CMK (cell line): ENCODE measurements at places on chromosomes 7 and 10.

DNA sequence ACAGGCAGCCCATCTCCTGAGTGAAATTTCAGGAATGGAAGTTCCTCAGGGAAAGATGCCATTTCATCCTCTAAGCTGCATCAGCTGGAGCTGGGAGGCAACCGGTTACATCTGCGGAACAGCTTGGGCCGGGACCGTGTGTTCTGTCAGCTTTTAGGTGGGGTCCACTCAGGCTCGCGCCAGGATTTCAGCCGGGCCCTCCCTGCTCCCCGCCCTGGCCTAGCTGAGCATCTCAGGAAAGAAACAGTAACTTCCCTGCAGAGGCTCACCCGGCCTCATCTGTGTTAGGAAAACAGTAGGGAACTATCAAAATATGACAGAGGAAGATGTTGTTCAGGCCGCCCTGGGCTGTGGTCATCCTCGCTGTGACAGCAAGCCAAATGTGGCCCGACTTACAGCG lies 110.4 kb downstream of the TRIL start:
- DNase-seq, result no peak

DNA sequence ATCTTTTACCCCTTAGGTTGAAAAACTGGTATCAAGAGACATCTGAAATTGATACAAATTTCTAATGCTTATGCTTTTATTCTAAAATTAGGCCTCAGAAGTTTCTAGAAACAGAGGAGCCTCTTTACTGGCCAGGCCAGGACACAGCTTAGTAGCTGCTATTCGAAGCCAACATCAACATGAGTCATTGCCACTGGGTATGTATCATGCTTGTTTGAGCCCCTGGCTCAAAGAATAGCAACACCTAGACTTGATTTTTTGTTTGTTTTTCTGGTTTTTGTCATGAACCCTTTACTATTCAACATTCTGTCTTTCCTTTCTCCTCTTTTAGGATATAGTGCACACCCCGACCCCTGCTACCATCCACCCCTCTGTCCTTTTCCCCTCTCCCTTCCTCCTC lies 90.9 kb upstream of the STK17A start:
- DNase-seq, result no peak

- no peak for DNase-seq
These were observed 386.5 kb downstream of the INHBA start for GRCh38 chr7:41316410-41316809.

GRCh38 chr10:19561181-19561580 lies 255.1 kb upstream of the PLXDC2 start:
- DNase-seq, result no peak

- no peak for DNase-seq
These were observed 82.7 kb upstream of the GPR22 start for GRCh38 chr7:107387128-107387527.

- no peak for DNase-seq
These were observed 137.2 kb downstream of the GRID1 start for GRCh38 chr10:86229376-86229775.
